ENCODE measurements at places on chromosomes 2 and 18.

GRCh38 chr18:45167631-45168280 lies 447.5 kb upstream of the SLC14A2 start:
- DNase-seq: no peak

- peak; percentile 17 for DNase-seq
Observed at GRCh38 chr2:156329031-156329926, 3.2 kb downstream of the NR4A2 start.

GRCh38 chr18:22436136-22436535 lies 18.4 kb upstream of the CTAGE1 start:
- no peak for DNase-seq

GRCh38 chr2:239942090-239942489 lies 83.1 kb downstream of the NDUFA10 start:
- no peak for DNase-seq

DNA sequence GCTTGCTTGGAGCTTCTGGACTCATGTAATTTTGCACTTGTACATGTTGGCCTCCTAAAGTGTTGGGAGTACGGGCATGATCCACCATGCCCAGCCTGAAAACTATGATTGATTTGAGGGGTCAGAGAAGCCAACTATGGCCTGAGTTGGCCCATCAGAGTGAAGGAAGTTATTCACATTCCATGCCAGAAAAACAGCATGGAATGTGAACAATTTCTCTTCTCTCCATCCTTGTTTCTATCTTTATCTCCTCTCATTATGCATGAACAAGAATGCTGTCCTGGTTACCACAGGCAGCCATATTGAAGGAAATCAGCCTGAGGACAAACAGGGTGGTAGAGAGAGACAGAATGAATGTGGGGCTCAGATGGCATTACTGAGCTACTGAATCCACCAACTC lies 3.5 kb upstream of the CD226 start:
- DNase-seq: no peak

DNA sequence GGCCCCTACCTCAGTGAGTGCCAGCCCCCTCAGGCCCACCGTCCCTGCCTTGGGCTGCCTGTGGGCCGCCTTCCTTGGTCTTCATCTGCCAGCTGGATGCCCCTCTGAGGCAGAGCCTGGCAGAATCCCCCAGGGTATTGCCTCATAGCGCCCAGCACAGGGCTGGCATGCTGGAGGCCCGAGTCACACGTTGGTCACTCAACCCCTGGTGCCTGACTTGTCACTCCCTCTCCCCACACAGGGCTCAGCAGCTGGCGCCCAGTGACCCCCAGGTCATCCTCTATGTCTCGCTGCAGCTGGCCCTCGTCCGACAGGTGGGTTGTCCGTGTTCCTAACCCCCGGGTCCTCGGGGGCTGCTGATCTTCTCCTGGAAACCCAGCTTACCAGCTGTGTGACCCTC lies 108.4 kb upstream of the MCFD2 start:
- DNase-seq: no peak

DNA sequence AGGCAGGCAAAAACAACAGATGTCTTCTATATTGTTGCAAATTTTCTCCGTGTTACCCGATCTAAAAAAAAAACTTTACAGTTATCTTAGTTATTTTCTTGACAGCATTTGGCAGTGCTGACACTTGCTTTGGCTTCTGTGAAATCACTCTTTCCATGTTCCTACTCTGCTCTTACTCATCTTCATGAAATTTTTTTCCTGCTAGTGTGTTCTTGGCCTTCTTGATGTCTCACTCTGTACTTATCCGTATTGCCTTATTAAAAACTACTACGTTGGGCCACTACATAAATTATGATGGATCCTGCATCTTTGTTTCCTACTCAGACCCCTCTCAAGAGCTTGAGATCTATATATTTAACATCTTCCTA lies 134.4 kb downstream of the IKZF2 start:
- DNase-seq: no peak

DNA sequence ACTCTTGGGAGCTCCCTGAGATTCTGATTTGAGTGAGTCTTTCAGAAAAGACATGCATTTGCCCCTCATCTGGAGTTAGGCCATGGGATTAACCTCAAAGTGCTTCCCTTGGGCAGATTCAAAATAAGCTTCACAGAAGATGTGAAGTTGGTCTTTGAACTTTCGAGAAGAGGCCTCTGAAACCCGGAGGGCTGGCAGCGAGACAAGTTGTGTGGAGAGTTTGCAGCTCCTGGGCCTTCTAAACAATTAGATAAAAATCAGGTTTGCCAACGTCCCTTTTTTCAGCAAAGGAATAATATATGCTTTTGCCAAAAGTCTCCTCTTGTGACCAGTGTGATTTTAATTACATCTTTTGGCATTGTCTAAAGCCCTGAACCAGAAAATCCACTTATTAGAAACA lies 489.7 kb downstream of the SOX11 start:
- DNase-seq: no peak

GRCh38 chr2:228039752-228040534 lies 141.5 kb downstream of the SPHKAP start:
- no peak for DNase-seq

DNA sequence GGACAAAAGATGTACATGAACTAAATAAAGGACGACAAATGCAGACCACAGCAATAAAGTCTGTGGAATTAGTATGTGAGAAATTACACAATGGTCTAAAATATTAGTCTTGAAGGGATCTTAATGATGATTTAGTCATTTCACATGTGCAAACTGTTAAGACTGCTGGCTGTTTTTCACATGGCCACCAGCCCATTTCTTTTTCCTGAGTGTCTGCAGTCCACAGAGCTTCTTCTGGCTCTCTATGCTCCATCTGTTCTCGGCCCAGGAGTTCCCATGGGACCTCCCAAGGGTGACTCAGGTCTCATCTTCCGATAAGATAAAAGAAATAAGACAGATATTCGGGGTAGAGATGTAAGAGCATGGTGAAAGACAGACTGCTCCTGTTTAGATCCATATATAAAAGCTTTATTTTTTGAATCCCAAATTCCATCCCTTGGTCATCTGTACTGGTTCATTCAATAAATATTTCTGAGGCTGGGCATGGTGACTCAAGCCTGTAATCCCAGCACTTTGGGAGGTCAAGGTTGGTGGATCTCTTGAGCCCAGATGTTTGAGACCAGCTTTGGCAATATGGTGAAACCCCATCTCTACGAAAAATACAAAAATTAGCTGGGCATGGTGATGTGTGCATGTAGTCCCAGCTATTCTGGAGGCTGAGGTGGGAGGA lies 20.1 kb downstream of the IL1RL1 start:
- DNase-seq: no peak

DNA sequence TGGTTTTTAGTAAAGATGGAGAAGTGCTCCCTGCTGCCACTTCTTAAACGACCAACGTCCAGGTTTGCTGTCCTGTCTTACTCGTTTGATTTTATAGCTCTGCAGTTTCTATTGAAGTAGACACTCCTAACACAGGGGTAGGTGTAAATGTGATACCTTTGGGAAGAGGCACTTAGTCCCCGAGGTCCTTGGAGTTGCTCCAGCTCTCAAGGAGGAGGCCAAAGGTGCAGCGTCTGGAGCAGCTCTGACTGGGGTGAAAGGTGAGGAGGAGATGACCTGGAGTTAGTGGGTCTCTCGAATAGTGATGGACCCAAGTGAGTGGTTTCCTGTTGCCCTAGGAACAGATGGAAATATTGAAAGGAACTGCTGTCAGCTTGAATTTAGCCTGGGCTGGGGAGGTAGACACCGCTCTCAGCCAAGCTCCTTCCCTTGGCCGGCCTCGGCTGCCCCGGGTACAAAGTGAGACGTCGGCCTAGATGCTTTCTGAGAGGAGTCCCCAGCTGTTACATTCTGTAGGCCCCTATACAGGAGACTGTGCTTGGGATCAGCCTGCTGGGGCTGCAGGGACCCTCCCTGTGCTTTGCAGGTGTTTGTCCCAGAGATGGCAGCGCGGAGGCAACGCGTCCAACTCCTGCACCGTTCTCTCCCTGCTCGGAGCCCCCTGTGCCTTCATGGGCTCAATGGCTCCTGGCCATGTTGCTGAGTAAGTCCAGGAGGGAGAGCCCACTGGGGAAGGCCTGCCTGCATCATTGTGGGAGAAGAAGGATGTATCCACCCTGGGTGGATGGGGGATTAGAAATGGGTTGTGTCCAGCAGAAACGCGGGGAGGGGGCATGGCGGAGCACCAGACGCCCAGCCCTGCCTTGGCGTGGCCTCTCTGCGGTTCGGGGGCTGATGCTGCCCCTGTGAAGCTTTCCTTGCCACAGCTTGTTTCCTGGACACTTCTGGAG lies 5.4 kb downstream of the KHK start:
- DNase-seq: no peak

DNA sequence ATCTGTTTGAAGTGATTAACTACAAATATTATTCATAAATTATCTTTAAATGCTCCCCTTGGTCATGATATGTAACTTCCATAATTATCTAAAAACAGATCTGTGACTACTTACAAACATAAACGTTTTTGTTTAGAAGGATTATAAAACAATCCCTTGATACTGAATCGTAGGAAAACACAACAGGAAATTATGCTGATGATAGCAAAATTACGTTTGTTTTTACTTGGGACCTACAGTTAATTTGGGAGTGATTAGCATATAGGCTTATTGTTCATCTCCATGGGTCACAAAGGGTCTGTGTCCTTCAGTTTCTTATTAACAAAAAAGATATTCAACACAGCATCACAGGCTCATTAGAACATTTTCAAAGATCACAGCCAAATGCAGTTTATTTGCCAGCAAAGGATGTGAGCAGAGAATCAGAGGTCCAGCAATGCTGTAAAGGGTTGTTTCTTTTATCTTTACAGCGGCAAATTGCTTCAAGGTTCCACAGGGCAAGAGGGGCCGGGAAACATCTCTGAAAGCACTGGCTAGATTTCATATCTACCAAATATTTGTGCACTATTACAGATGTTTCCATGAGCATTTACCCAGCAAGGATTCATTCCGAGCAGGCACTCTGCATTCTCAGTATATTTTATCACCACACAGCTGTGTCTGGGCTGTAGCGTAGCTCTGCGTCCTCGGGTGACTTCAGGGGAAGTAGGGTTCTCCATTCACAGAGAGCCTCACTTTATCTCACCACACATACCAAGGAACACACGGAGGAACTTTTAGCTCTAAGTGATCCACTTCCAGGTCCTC lies 4.1 kb downstream of the CCDC195 start:
- no peak for DNase-seq

GRCh38 chr2:30287190-30287840 lies 56.0 kb downstream of the LBH start:
- no peak for DNase-seq

DNA sequence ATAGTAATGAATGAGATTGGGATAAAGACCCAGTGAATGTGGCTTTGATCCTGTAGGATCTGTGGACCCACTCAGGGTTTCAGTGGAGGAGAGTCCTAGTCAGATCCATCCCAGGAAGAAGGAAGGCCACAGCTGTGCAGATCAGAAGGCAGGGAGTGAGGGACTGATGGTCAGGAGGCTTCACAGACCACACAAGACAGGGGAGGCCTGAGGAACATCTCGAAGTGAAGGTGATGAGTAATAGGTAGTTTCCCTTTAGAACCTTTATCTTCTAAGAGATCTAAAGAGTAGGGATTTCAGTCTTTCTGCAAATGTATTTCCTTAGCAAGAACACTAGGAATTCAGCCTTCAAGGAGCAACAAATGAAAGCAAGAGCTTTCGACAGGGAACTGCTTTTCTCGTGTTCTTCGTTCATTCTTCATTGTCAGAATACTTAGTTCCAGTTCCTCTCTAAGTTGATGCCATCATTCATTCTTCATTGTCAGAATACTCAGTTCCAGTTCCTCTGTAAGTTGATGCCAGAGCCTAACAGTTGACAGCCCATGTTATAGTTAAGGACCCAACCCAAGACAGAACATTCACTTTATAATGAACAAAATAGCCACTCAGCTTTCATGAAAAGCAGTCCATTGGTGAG lies 150.2 kb upstream of the EPAS1 start:
- DNase-seq: no peak

- no peak for DNase-seq
Observed at GRCh38 chr2:106532236-106532635, 45.1 kb downstream of the CD8B2 start.

GRCh38 chr2:113157897-113158753 lies 15.6 kb upstream of the PSD4 start:
- DNase-seq: no peak

- DNase-seq: no peak
Observed at GRCh38 chr18:37430357-37431076, 135.1 kb downstream of the CELF4 start.

GRCh38 chr2:25309402-25309801 lies 32.3 kb downstream of the DNMT3A start:
- peak; percentile 68 for DNase-seq

DNA sequence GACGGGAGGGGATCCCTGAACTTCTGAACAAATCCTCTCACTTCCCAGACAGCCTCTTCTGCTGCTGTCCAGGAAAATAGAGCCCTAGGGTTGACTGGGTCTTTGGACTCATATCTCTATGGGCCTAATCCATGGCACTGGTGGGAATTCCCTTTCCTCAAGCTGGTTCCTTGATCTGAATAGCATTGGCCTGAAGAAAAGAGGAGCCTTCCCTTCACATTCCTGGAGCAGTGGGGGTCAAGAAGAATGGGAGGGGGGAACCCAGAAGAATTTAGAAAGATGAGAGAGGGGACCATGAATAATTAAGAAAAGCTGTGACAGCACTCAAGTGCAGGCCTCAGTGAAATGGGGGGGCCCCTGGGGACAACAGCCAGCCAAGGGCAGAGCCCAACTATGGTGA lies 80.2 kb downstream of the COL6A3 start:
- DNase-seq: no peak

- no peak for DNase-seq
Observed at GRCh38 chr18:55382277-55382805, 205.7 kb downstream of the TCF4 start.

- DNase-seq: peak; percentile 40
Observed at GRCh38 chr18:79519751-79520477, 124.2 kb downstream of the NFATC1 start.

- no peak for DNase-seq
Observed at GRCh38 chr2:194223218-194223617, 1433.8 kb upstream of the SLC39A10 start.

- DNase-seq: no peak
Observed at GRCh38 chr2:27855476-27855875, 34.7 kb downstream of the RBKS start.

DNA sequence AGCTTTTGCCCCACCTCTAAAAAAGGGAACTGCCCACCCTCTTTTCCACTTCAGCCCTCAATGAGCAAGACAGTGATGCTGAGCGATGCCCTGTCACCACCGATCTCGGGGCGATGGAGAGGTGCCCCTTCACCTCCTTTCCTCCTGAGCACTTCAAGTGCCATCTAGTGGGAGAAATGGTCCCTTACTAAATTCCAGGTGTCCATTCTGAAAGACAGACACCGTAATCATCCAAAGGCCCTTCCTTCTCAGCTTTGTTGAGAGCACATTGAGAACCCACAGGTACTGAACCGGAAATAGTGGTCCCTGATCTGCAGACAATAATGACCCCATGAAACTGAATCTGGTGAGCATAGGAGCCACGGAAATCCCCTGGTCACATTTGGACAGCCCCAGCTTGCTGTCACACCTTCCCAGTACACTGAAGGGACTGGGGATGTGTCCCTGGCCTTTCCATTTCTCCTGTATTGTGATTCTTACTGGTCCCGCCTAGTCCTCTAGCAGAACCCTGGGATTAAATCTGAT lies 38.5 kb downstream of the KCTD18 start:
- DNase-seq: peak; percentile 63
